Hindlimb muscle (tissue), 1 donor: ENCODE measurements at places on chromosomes 2 and 18.

DNA sequence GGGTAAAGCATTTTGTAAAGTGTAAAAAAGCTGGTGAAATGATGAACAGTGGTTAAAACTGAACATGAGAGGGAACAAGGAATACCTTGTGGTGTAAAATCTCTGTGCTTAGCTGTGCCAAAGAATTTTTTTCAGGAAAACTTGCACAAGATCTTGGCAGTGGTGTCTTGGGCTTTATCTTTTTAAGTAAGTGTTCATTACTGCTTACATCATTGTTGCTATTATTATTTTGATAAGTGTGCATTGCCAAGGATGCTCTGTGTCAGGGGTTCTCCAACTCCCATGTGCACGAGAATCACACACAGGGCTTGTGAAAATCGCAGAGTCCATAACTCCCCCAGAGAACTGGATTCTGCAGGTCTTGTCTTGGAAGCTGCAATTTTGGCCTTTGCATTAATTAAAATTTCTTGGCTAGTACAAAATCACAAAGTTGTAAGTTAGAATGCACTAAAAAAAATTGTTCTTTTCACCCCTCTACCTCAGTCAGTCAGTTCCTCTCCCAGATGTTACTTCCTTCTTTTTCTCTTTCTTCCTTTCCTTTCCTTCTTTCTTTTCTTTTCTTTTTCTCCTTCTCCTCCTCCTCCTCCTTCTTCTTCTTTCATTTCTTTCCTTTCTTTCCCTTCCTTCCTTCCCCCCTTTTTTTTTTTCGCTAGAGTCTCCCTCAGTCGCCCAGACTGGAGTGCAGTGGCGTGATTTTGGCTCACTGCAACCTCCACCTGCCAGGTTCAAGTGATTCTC is 37.8 kb downstream of the GATA6 start:
- no peak for DNase-seq

DNA sequence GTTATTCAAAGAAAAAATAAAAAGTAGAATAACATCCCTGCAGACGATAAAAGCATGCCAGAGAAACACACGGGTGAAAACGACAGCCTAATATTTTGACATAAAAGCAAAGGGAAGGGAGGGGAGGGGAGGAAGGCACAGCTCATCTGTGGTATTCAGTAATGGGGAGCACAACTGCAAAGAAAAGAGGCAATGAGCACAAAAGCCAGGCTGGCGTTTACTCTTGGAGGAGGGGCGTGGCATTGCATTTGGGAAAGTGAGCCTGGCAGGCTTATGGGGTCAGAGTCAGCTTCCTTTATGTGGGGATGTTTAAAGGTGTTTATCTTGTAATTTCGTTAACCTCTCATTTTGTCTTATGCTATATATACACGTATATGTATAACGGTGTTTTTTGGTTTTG is 53.2 kb downstream of the STEAP3 start:
- DNase-seq: no peak

DNA sequence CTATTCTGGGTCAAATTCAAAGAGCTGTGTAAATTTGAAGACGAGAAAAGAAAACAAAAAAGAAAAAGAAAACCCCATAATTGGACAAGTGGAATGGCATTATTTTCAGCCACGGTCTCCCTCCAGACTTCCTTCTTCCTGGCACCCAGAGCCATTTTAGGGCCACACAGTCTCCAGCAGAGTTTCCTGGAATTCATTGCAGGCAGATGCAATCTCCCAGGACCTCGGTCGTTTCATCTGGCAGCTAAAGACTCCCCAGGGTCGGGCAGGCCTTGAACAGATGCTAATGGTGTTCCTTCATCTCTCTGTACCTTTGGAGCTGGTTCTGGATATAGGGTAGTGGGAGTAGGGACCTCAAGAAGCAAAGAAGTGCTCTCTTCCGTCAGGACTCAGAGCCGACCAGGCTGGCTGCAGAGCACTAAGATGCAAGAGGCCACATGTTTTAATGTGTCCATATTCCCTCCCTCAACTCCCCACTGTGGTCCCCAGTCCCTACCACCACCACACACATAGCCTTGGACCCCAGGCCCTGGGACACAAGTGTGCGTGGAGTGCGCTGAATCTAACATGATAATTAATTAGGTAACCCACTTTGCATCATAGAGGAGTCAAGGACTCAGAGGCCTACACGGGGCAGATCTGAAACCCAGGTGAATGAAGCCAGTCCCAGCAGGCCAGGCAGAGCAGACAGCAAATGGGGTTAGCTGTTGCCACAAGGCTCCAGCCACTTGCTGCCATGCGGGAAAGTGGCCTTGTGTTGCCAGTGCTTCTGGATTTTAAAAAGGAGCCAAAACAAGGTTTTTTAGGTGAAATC is 109.3 kb upstream of the ATL2 start:
- no peak for DNase-seq

GRCh38 chr2:128756365-128756717 is 437.7 kb upstream of the HS6ST1 start:
- no peak for DNase-seq

- DNase-seq: no peak
Measured at GRCh38 chr18:66129248-66129647, 378.4 kb downstream of the CDH7 start.

DNA sequence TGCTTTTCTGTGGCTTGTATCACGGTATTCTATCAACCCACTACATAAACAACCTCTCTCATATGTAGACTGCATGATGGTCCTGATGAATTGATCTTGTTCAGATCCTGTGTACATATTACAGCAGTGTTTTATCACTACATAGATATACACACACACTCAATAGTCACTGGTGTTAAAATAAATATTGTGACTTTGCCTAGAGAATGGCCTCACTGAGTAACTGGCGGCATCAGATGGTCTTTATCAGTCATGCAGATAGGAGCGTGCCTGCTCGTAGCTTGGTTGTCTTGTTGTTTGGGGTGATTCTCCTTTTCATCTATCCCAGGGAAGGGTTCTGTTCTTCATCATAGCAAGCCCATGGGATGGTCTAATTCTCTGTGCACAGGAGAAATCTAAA is 18.4 kb upstream of the CTAGE1 start:
- DNase-seq: no peak

GRCh38 chr2:96945014-96945413 is 41.4 kb downstream of the FAM178B start:
- no peak for DNase-seq

DNA sequence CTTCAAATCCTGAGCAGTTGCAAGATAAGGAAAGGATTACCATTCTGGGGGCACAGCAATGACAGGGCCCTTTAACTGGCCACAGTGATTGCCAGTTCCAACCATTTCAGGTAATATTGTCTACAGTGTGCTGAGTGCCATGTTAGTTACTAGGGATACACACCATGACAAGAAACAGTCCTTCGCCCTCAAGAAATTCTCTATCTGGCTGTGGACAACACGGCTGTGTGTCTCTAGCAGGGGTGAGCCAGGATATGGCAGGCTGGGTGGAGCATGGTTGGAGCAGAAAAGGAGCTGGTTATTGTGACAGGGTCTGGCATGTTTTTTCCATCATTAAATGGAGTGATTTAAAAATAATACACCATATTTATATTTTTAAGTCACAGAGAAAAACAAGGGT is 31.0 kb downstream of the TSPYL6 start:
- no peak for DNase-seq

DNA sequence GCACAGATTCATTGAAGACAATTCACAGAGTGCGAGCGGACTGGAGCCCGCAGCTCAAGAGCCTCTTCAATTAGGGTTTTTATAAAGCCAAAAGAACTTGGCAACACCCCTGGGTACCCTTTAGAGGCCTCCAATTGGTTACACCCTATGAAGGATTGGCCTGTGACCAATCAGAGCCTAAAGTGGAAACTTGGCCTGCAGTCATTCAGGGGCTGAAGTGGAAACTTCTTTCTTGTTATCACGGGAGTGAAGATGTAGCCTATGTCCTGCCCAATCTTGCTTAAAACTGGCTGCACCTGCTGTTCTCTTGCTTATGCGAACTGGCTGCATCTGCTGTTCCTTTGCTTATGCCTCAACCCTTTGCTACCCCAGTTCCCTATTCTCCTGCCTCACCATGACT is 1.8 kb upstream of the HJURP start:
- DNase-seq: no peak

DNA sequence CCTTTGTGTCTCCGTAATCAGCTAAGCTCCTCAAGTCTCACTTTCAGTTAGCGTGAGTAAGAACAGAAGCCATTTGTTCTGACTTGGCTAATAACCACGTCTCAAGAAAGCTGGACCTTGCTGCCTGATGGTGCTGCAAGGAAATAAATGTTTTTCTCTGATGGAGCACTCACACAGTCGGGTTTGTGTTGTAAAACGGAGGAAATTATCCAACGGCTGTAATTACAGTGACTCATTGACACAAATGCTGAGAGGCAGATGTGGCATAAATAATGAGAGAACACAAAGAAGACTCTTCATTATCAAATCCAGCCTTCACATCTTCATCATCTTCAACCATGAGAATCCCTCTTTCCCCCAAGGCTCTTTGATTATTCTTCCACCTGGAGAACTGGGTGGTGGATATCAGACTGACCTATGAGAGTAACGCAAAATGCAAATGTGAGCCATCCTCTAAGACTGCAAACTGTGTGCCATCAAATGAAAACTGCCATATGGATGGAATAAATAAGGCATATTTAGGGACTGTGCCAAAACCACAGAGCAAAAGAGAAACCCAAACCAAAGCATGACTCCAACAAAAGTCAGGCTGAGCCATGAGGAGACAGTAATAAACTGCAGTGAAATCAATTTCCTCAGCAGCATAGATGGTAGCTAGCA is 252.6 kb downstream of the RND3 start:
- no peak for DNase-seq

DNA sequence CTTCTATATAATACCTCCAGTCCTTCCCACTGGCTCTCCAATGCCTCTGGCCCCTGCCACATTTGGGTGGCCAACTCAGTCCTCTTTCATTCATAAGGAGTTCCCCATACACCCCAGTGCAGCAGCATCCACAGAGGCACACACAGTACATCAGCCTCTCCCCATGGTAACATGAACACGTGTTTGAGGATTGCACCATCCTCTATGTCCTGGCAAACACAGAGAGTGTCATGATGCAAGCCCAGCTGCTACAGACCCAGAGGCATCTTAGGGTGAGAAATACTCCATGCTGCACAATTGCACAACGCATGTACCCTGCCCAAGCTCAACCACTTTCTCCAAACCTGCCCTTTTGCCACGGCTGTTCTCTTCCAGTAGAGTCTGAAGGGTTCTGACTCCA is 11.5 kb downstream of the IGFBP5 start:
- DNase-seq: no peak

- no peak for DNase-seq
Measured at GRCh38 chr2:63544017-63544627, 44.2 kb downstream of the WDPCP start.

DNA sequence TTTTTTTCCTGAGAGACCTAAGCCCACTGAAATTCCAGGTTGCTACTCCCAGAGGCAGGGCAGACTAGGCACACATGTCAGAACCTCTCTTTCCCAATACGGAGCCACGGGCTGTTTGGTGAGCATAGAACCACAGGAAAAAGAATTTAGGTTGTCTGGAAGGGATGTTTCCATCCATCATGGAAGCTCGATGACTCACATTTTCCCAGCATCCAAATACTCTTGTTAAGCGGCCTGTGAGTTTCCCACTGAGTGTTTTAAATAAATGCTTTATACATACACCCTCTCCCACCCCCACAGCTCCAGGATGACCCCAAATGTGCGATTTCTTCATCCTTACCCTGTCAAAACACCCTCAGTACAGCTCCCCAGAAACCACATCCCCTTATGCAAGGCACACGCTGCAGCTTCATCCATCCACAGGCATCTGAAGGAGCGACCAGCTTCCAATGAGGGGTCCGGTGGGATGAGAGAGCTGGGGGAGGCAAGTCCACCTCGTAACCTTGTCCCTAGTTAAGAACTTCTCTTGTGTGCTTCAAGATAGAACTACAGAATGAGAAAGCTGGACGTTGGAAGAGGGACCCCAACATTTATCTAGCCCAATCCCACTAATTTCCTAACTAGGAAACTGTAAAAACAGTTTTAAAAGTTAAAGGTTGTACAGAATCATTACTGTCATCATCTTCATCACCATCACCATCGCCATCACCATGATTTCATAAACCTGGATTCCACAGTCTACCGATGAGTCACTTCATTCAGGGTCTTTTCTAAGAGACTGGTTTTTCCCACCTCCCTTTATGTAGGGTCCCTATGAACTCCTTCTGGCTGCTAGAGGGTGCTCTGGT is 63.5 kb upstream of the FZD7 start:
- no peak for DNase-seq

- no peak for DNase-seq
Measured at GRCh38 chr2:44972771-44973535, 31.5 kb downstream of the SIX3 start.

- DNase-seq: no peak
Measured at GRCh38 chr2:144014103-144014502, 505.8 kb downstream of the ZEB2 start.

DNA sequence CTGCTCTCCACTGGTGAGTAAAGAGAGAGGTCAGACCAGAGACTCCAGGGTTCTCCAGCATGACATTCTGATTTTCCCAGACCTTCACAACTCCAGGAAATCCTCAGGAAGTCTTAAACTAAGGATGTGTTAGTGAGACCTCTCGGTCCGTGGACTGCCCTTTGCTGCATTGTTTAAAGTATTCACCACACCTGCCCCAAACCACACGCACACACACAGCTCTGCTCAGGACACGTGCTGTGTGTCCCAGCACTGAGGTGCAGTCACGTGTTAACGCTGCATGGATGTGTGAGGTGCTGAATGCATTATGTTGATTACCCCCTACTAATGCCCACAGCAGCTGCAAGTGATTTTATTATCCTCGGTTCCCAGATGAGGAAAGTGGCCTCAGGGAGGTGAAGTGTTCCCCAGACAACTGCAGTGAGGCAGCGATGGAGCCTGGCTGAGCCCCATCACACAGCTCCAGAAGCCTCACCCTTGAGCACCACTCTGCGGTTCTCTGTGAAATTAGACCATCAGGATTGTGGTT is 68.4 kb downstream of the TRAPPC12 start:
- no peak for DNase-seq

DNA sequence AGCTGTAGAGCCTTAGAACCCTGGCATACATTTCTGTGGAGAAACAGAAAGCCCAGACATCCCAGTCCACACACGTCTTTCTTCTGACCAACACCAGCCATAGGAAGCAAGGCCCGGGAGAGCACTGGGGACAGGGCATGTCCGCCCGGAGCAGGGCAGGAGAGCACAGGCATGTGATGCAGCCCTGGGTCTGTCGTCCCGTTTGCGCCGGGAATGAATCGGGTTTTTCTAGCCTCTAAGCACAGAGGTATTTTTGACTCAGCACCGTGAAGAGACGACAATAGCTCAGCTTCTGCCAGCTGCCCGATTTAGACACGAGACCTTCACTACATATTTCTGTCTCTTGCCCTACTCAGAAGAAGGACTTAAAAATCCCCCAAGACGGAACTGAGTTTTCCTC is 7.3 kb upstream of the AMMECR1L start:
- no peak for DNase-seq
